ENCODE measurements at places on chromosomes 5 and 9.

DNA sequence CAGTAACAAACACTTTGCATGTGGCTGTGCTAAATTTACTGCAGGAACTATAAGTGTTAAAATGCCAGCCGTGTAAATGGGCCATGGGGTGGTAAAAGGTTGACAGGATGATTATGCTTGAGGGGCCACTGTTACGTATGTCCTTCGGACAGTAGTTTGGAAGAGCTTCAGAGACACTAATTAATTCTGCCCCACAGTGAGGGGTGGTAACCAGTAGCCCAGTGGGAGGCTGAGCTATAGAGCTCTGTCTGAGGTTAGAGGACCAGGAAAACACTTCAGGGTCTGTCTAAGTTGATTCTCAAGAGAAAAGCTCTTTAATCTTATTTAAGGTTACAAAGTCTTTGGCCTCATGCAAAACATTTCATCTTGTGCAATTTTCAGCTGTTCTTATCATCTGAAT is 176.6 kb downstream of the DMRTA1 start:
- no peak for DNase-seq

DNA sequence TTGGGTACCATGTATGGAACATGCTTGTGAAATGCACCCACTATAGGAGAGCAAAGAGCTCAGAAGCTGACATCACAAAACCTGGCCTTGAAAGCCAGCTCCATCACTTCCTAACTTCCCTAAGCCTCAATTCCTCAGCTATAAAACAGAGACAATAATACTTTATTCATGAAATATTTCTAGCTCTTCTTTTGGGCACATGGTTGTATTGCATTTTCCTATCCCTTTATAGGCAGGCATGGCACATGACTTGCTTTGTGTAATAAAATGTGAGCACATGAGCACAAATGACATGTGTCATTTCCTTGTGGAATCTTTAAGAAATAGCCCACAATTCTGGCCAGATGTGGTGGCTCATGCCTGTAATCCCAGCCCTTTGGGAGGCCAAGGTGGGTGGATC is 18.5 kb downstream of the ZNF366 start:
- no peak for DNase-seq

DNA sequence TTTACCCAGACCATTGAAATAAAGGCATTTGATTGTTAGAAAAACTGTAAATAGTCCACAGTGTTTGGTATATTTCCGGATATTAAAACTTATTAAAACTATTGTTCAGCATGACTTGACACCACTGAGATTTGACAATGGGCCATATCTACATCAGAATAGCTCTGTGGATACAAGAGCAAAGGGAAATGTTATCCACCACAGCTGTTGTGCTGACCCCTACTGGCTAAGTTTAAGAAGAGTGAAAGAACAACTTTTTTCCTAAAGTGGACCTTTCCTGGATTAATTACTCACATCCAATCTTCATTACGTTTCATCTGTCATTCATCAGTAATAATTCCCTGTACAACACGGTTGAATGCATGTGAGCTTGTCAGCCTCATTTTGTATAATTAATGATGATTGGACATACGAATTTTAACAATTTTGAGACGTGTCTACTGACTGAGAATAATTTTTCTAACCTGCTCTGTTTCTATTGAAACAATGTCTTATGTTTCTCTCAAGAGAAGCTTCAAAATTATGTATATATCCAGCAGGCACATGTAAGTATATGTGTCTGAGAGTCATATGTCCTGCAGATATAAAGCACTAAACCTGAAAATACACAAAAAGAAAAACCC is 1952.6 kb downstream of the MAT2B start:
- DNase-seq: no peak

DNA sequence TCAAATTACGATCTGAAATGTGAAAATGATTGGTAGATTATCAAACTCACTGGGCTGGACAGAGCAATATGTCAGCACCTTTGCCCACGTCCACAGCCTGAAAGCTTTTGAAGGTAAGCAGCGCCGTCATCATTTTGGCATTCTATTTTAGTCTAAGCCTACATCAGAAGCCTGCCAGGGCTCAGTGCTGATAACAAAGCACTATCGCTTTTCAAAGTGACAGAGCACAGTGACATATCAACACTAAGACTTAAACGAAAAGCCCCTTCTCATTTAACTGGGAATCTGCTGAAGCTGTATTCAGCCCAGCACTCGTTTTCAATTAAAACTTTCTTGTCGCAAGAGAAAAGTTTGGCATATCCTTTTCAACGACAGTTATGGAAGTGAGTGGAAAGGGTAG is 1076.3 kb downstream of the PTPRD start:
- DNase-seq: no peak

GRCh38 chr5:38719403-38719802 is 126.4 kb upstream of the OSMR start:
- DNase-seq: no peak

DNA sequence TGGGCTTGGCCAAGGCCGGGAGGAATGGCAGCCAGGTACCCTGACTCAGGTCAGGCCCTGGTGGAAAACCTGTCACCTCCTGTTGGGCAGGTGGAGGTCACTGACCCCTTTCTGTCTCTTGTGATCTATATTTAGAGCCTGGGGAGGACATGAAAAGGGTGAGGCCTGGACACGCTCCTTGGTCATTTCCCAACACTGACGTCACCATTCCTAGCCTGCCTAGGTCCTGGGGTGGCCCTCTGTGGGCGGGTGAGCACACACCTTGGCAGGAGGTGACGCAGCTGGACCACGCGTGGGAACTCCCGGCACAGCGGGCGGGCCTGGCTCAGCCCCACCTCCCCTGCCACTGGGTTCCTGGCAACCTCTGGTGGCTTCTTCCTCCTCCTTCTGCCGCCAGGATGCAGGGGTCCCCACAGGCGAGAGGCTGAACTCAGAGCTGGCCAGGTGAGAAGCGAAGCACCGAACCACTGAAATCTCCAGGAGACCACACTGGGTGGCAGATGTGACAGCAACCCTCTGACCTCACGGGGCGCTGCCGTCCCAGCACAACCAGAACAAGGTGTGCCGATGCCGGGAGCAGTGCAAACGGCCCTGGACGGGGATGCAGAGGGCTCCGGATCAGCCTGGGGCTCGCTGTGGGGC is 6.4 kb upstream of the RALGDS start:
- DNase-seq: no peak

GRCh38 chr5:15728811-15729210 is 228.8 kb downstream of the FBXL7 start:
- DNase-seq: no peak

DNA sequence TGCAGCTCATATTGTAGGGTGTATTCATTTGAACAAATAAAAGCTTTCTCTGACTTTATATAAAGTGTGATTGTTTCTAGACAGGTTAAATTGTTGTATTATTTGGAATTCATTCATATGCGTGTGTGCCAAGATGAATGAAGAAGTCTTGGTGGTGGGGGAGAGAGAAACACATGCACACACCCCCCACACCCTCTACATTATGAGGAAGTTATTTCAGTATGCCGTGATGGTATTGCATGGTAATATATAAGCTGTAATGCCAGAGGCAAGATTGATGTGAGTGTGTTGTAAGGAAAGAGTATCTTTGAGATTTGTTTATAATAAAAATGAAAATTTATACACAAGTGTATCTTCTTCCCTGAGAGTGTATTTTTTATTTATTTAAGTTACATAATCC is 71.0 kb downstream of the IPO11 start:
- no peak for DNase-seq

DNA sequence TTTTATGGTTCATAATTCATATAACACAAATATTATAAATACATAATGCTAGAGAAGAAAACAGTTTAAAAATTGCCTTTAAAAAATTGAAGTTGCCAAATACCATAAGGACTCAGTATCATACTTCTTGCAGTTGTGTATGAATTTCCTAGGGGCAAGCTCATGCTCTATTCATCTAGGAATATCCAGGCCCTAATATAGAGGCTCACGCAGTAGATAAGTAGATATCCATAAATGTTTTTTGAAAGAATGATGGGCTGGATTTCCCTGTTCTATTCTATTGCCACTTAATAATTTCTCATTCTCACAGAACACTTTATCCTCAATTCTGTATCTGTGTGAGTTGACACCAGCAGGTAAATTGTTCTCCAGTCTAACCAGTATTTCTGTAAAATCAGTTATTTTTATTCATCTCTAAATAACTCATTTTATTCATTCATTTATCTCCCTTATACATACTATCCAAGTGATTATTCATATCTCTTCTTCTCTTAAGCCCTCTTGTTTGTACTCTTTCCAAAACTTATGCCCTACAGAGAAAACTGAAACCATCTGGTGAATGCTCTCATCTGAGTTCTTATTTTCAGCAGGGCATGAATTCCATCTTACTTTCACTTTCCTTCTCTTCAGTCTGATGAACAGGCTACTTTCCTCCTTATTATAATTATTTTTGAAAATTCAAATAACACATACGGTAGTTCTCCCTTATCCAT is 97.1 kb downstream of the SLC44A1 start:
- no peak for DNase-seq

DNA sequence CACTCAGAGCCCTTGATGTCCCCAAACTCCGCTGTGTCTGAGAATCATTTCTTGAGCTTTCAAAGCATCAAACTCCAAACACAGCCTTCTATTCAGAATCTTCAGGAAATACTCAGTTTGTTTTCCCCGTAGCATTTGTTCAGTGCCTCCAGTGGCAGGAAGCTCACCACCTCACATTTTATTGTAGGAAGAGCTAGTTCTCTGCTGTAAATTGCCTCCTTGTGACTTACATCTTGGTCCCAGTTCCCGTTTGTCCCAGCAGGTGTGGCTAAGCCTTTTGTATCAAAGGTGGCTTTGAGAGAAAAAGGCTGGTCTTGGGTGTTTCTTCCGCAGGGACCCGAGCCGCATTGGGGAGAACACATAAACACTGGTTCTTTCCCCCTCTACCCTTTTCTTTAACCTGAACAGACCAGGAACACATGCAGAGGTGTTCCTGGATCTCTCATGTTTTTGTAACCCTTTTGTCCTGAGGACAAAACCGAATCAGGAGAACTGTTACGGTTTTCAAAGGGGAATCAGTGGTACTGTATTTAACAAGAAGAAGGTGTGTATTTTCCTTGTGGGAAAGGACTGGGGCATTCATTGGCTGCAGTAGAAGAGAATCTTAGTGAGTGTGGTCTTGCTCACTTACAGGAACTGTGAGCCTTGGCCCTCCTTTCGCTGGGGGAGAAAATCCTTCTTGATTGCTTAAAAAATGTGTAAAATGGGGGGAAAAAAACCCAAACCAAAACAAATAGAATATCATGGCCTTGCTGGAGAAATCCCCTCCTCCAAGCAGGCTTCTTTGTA is 1.9 kb downstream of the OSMR start:
- no peak for DNase-seq

DNA sequence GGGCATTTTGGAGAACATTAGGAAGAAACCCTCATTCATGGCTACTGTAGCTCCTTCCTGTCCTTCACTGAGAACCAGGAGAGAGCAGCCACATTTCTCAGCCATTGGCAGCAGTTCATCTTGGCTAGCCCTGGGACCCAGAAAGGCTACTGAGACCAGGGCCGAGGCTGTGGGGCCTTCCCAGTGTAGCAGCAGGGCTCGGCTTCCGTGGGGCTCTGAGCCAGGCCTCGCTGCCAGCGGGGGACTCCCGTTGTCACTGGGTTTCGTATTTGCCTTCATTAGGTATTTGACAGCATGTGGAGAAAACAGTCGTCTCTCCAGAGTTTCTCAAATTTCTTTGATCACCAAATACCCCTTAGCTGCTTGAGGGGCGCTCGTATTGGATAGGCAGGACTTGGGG is 37.3 kb upstream of the PRDM12 start:
- no peak for DNase-seq

DNA sequence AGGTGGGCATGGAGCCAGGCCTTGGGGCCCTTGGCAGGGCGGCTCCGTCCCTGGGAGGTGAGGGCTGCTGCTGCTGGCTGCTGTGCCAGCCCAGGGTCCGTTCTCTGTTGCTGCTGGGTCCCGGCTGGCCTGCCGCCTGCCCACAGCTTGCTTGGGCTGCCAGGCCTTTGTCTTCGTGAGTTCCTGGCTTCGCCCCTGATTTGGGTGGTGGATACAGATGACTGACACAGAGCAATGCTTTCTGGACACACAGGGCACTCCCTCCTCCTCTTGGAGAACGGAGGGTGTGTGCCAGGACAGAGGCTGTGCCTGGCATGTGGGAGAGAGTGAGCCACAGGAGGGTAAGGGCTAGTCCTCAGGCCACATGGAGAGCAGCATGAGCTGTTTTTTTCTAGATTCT is 166.1 kb downstream of the MACROH2A1 start:
- DNase-seq: no peak

DNA sequence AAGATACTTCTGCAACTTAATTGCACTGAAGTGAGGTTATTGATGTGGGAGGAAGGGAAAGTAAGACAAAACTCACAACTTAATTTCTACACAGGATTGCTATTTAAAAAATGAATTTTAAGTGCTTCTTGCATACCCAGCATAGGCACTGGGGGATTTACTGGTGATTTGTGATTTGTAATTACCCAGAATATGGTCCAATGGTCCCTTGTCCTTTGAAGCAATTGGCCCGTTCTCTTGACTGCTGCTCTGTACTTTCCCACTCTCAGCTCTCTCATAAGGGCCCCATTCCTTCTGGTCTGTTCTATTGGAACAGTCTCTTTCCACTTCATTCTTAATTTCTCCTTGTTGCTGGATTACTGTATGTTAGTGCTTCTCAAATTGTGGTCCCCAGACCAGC is 75.4 kb upstream of the SPATA31D4 start:
- no peak for DNase-seq

- DNase-seq: no peak
These were observed 4.6 kb downstream of the KIF2A start for GRCh38 chr5:62310426-62311143.

GRCh38 chr5:54469622-54470021 is 14.1 kb downstream of the HSPB3 start:
- no peak for DNase-seq

GRCh38 chr9:84138541-84138940 is 157.9 kb downstream of the RMI1 start:
- no peak for DNase-seq

Measured in NCI-H748 treated with DMSO at 0.1 percent for 48 hours (cell line).